ENCODE measurements at places on chromosomes 7 and 10. TPM values are rescaled to one million over a fixed set of nuclear protein-coding genes. Genes with fewer than 3 reads are reported as not detected.

- DNase-seq = no peak
These were observed 453.7 kb upstream of the POT1 start for GRCh38 chr7:125383324-125383723.

DNA sequence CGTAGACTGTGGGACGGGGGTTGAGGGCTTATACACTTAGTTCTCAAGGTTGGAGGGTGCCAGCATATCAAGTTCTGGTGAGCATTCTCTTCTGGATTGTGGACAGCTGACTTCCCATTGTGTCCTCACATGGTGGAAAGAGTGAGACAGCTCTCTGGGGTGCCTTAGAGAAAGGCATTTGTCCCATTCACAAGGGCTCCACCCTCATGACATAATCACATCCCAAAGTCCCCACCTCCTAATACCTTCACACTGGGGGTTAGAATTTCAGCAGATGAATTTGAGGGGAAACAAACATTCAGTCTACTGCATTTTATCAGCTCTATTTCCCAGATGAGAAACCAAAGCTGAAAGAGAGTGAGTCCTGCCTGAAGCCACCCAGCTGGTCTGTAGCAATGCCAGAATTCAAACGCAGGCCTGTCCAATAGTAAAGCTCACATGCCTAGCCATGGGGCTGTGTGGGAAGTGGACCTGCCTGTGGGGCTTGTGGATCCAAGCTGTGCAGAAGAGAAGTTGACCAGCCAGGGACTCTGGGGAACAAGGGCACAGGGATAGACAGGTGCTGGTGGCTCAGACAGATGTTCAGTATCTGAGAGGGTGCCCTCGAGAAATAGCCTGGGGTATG lies 34.9 kb upstream of the LOXL4 start:
- DNase-seq = no peak

- DNase-seq = peak; percentile 58
These were observed 61.8 kb downstream of the SHH start for GRCh38 chr7:155750255-155751125.

DNA sequence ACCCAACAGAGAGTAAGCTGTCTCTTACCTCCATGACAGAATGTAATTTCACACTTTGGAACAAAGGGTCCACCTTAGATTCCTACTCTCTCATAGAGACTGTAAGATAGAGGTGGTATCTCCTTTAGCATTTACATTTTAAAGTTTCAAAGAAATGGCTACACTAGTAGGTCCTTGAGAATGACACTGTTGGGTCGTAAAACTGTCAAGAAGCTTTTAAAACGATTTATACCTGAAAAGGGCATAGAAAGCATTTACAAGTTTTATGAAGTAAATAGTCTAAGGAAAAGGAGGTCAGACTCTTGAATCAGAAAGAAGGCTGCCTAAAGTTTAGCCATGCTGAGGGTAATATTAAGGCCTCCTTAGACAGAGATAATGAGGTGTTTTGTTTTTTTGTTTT lies 1212.4 kb upstream of the PHF14 start:
- DNase-seq = no peak

The EBLN1 gene
- total RNA-seq = not detected

The PPP1R17 gene
- not detected for total RNA-seq
